Motor neuron (in vitro differentiated cells): ENCODE measurements at places on chromosomes 16 and 17. TPM values are rescaled to one million over a fixed set of nuclear protein-coding genes. Genes with fewer than 3 reads are reported as not detected.

Gene CCL13
- total RNA-seq, result 0.56 TPM in 1 of 2 replicates, not detected in the other

Gene CLEC19A
- total RNA-seq, result 0.33 and 0.73 TPM in 2 replicates

Gene HS3ST4
- 1.2 and 2.0 TPM in 2 replicates for total RNA-seq

Gene HAGH
- 37.7 and 39.4 TPM in 2 replicates for total RNA-seq

Gene ODAD4
- total RNA-seq, result 3.4 and 4.2 TPM in 2 replicates

Gene TMEM238L
- 0.59 TPM in 1 of 2 replicates, not detected in the other for total RNA-seq

Gene PABPN1L
- 0.67 TPM in 1 of 2 replicates, not detected in the other for total RNA-seq

Gene TCAP
- 1.2 TPM in 2 replicates for total RNA-seq

Gene MMP2
- total RNA-seq, result 158 and 189 TPM in 2 replicates

DNA sequence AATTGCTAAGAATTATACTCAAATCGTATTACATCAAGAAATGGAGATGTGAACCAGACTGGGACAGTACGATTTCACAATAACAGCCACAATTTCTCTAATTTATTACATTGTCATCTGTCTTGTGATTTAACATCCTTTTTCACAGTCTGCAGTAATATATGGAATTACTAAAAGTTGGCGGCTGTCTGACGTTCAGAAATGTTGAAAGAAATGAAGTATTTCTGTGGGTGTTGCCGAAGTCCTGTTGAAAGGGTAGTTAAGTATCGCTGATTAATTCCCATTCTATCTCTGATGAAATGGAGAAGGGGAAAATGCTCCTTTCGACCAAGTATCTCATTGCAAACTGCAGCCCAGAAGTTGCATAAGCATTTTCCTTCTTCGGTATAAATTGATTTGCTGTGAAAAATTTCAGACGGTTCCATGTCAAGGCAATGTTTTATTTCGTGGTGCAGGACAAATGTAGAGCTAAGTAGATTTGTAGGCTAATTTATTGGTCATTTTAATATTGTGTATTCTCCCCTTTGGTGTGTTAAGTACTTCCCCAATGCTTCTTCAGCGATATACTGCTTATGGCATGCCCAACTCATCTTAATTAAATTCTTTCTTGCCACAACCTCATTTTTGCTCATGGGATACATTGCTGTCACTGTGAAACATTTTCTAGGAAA lies 775.2 kb upstream of the RBFOX1 start:
- peak; percentile 85 for ATAC-seq

- no peak for ATAC-seq
Observed at GRCh38 chr16:1049113-1049975, 23.2 kb upstream of the SSTR5 start.

- ATAC-seq, result no peak
Observed at GRCh38 chr17:68868708-68869107, 86.5 kb downstream of the ABCA8 start.

- ATAC-seq, result no peak
Observed at GRCh38 chr16:49528866-49529288, 155.3 kb downstream of the C16orf78 start.

DNA sequence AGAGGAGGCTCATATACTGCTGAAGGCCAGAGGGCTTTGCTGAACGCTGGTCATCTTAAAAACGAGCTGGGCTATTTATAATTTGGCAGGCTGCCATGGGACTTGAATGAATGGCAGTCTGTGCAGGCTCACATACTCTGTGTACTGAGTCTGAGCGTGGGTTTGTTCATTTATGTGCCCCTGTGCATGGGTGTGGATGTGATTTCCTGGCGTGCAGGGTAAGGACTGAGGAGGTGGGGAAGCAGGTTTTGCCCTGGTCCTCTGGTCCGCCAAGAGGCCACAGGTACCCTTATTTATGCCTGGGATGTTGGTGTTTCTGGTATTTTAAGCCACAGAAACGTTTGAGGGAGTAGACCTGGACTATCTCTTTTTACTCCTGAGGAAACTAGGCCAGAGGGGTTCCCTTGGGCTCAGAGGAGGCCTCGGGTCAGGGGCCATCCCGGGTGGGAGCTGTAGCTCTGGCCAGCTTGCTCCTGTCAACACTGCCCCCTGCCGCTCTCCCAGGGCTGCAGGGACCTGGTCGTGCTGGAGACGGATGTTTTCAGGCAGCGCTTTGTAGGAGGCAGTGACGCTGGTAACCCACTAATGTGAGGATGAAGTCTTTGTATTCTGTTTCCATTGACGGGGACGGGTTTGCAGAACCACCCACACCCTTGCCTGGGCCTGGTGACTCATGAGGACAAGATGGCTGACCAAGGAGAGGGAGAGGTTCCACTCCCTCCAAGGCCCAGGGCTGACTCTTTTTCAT lies 184.4 kb downstream of the MSI2 start:
- peak; percentile 94 for ATAC-seq

DNA sequence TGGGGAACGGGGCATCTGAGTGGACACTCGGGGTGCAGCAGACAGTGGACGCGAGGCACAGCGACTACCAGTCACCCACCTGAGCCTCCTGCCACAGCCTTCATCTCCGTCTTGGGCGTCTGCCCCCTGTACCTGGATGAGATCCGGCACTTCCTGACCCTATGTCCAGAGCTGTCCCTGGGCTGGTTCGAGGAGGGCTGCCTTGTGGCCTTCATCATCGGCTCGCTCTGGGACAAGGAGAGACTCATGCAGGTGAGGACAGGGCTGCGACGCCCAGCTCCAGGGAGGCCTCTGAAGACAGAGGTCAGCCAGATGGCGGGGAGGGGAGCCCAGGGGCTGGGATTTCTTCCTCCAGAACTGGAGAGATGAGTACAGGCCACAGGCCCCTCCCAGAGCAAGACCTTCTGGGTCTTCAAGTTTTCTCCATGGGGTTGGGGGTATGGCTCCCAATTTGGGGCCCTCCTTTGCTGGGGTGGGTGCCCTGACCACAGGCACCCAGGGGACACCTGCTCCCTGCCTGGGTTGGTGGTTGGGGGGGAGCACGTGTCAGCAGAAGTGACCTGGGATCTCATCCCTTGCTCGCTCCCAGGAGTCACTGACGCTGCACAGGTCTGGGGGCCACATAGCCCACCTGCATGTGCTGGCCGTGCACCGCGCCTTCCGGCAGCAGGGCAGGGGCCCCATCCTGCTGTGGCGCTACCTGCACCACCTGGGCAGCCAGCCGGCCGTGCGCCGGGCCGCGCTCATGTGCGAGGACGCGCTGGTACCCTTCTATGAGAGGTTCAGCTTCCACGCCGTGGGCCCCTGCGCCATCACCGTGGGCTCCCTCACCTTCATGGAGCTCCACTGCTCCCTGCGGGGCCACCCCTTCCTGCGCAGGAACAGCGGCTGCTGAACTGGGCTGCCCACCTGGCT lies 1.9 kb downstream of the AANAT start:
- no peak for ATAC-seq

DNA sequence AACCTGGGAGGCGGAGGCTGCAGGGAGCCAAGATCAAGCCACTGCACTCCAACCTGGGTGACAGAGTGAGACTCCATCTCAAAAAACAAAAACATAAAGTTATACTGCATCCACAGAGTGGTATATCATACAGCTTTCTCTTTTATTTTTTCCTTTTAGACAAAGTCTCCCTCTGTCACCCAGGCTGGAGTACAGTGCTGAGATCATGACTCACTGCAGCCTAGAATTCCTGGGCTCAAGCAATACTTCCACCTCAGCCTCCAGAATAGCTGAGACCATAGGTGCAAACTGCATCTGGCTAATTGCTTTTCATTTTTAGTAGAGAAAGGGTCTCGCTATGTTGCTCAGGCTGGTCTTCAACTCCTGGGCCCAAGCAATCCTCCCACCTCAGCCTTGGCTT lies 10.0 kb upstream of the COPRS start:
- no peak for ATAC-seq

GRCh38 chr17:35069311-35069710 lies 5.8 kb upstream of the RFFL start:
- no peak for ATAC-seq

DNA sequence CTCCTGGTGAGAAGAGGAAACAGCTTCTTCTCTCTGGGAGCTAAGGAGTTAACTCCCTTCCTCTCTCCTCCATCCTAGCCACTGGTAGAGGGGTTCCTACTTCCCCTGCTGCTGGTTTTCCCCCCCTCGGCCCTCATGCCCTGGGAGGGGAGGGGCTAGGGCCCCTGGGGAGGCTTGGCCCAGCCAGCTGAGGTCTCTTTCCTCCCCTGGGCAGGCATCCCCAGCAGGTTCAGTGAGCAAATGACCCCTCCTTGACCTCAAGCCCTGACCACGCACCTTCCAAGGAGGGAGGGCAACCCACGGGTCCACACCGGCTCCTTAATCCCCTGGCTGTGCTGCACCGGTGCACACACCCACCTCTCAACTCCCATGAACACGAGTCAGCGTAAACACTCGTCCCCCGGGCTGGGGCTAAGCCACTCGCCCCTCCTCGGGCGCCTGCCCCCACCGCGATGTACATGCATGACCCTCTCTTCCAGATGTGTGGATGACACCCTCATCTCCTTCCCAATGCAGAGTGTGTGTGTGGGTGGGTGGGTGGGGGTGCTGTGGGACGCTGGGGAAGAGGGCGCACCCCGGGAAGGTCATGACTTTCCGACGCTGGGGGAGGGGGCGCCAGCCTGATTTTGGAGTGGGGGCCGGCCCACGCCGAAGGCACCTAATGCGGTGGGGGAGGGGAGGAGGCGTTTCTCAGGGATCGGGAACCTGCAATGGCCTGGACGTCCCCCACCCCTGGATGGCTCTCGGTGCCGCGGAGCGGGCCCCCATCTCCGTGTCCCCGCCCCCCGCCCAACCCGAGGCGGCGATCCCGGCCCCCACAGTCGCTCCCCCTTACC lies 33.7 kb downstream of the SRCIN1 start:
- peak; percentile 58 for ATAC-seq

DNA sequence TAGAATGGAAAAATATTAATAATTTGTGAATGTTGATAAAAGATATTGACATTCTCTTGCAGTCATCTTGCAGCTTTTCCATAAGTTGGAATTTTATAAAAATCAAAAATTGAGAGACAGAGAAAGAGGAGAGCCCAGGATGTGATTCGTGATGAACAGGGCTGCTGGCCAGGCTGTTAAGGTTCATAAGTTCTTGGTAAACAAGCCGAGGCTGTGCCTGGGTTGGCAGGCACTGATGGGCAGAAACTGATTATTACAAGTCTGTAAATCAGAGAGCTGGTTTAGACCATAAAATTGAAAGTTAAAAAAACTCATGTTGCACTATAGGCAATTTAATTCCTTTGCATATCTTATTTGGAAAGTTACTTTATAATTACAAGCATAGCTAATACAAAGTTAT lies 533.7 kb downstream of the HAPSTR1 start:
- no peak for ATAC-seq

- ATAC-seq, result no peak
Observed at GRCh38 chr16:58419241-58419990, 27.1 kb downstream of the GINS3 start.

DNA sequence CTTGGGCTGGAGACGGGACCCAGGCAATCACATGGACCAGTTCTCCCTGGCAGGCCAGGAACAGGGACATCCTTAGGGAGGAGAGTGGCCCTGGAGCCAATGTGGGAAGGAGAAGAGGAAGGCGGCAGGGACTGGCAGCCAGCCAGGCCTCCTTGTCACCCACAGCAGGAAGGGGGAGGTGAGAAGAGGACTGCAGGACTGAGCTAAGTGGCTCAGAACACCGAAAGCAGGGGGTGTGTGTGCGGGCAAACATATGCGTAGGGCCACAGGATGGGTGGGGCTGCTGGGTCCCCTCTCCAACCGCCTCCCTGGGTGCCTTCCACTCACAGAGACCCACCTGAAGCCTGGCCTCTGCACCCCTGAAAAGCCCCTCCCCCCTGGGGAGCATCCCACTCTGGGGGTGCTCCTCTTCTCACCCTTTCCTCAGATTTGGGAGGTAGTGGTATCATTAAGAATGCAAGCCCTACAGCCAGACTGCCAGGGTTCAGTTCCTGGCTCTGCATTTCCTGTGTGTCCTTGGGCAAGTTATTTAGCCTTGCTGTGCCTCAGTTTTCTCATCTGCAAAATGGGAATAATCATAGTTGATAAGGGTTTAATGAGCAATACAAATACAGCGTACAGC lies 8.1 kb downstream of the PNMT start:
- ATAC-seq, result peak; percentile 2
